ENCODE measurements at places on chromosomes 3 and 15.

DNA sequence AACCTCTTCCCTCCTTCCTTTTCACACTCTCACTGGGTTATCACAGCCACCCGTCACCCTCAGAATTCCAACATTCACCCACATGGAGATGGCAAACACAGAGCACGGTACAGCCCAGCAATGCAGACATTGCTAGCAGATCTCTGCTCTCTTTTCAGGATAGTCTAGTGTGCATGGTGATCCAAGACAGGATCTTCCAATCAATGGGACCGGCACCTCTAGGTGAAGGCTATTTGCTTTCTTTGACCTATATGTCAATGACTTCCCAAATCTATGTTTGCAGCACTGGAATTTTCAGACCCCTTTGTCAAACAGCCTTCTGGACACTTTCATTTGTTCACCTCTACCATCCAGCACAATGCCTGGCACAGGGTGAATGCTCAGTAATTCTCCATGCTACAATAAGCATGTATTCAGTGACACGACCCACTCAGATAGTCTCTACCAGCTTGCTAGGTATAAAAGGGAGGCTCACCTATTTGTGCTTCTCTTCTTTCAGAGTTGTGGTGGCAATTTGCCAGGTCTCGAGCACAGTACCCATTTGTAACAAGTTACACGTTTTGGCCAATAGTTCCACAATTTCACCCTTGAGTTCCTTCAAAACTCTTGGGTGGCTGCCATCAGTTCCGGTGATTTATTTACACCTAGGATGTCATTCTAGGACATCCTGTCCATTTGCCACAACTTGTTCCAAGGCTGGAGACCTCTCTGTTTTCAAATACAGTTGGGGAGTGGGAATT lies 279.1 kb upstream of the ICE2 start:
- no peak for DNase-seq

DNA sequence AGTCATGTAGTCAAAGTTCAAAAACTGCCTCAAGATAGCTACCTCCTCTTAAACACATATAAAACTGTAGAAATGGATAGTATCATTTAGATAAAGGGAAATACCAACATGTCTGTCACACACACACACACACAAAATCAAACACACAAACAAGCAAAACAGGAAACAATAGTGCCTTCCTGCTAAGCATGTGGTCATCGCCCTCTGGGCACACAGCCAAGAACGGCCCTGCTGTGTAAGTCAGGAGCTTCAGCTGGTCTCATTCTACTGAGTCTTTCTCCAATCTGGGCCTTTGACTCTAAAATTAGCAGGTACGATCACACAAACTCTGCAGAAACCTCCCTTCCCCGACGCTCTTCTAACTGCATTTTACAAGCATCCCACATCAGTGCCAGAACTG lies 272.2 kb upstream of the CHRNA7 start:
- no peak for DNase-seq

GRCh38 chr15:28943146-28943545 lies 57.4 kb downstream of the APBA2 start:
- DNase-seq, result no peak

GRCh38 chr15:70012895-70013294 lies 84.8 kb downstream of the TLE3 start:
- DNase-seq, result no peak

DNA sequence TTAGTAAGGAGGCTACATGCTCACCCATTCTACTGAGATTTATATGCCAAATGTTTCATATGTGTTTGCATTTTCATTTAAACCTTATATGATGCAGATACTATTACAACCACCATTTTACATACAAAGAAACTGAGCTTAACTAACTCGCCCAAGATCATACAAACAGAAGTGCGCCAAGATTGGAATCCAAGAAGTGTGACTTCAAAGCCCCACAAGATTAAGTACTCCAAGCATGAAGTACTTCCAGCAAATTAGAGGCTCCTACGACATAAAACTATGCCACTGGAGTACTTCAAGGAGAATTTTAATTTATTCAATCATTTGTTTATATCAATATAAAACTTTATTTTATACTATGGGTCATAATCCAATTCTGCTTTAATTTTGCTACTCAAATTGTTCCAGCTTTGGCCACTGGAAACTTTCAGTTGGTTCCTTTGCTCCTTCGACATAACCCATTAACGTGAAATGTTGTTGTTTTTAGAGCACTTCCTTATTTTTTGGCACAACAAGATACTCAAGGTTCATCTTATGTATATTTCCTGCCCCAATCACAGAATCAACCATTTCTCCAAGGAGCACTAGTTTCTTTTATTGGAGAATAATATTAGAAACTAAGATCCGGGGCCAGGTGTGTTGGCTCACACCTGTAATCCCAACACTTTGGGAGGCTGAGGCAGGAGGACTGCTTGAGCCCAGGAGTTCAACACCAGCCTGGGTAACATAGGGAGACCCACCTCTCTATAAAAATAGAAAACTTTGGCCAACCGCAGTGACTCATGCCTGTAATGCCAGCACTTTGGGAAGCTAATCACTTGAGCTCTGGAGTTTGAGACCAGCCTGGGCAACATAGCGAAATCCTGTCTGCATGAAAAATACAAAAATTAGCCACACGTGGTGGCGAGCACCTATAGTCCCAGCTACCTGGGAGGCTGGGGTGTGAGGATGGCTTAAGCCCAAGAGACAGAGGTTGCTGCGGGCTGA lies 10.4 kb downstream of the INO80 start:
- DNase-seq, result no peak

DNA sequence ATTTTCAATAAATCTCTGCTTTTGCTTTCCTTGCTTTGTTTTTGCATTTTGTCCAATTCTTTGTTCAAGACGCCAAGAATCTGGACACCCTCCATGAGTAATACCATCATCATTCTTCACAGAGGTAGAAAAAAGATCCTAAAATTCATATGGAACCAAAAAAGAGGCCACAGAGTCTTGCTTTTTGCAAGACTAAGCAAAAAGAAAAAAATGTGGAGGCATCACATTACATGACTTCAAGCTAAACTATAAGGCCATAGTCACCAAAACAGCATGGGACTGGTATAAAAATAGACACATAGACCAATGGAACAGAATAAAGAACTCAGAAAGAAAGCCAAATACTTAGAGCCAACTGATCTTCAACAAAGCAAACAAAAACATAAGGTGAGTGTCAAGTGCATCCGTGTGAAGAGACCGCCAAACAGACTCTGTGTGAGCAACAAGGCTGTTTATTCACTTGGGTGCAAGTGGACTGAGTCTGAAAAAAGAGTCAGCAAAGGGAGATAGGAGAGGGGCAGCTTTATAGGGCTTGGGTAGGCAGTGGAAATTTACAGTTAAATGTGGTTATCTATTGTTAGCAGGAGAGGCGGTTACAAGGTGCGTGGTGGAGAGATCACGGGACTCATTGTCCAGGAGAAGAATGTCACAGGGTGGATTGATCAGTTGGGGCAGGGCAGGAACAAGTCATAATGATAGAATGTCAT lies 10.9 kb downstream of the STRIT1 start:
- DNase-seq, result no peak

DNA sequence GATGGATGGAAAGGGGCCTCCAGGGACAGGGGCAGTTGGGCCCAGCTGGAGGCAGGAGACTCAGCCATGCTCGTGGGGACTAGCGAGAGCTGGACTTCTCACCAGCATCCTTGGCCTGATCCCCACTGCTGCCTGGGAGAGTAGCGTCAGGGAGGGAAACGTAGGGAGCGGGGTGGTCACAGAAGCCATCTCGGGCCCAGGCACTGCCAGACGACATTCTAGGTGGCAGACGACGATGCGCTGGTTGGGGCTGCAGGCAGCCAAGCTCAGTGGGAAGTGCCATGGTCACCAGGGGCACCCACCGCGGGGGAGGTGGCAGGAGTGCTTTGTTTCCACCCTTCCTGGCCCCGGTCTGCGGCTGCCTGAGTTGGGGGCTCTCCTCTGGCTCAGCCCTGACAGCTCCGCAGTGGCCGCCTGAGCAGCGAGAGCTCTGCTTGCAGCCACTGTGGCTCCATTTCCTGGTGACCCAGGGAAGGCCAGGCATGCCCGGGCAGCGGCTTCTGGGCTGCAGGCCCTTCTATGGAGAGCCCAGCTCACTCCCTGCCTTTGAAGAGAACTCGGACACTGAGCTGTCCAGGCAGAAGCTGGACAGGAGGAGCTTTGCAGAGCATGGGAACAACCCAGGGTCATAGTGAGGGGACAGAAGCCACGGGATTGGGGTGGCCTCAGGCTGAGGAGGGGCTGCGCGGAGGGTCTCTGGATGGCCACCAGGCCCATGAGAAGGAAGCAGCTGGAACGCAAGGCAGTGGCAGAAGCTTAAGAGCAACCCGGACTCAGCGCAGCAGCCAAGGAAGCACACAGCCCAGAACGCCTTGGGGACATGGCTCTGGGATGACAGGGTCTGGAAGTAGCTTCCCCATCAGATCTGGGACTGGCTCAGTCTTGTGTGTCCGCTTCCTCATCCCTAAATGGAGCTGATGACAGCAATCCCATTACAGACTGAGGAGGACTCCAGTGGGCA lies 30.8 kb downstream of the KLHL25 start:
- DNase-seq, result no peak

DNA sequence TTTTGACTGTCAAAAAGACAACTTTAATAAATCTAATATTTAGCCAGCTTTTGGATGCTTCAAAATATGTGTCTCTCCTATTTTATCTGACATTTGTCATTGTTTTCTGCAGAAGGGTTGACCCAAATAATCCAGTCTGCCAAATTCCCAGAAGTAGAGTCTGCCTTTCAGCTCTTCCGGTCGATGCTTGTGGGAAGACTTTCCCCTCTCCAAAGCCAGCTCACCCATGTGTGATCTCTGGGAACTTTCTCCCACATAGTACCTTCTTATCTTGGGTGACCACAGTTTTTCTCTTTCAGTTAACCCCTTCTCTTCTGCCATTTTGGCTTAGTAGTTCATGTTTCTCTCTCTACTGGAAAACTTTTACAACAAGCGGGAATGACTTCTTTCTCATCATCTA lies 94.1 kb downstream of the ASB7 start:
- DNase-seq, result no peak

DNA sequence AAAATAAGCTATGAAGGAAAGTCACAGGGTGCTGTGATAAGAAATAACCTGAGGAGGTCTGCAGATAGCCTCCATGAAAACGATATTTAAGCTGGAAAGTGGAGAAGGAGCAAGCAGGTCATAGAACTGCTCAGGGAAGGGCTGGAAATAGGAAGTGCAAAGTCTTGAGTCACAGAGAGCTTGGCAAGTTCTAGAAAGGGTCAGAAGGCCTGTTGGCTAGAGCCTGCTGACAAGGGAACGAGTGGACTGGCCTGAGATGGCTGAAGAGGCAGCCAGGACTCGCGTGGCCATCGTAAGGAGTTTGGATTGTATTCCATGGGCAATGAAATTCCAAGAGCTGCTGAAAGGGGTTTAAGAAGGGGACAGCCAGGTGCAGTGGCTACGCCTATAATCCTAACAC lies 64.7 kb upstream of the IL12A start:
- no peak for DNase-seq

DNA sequence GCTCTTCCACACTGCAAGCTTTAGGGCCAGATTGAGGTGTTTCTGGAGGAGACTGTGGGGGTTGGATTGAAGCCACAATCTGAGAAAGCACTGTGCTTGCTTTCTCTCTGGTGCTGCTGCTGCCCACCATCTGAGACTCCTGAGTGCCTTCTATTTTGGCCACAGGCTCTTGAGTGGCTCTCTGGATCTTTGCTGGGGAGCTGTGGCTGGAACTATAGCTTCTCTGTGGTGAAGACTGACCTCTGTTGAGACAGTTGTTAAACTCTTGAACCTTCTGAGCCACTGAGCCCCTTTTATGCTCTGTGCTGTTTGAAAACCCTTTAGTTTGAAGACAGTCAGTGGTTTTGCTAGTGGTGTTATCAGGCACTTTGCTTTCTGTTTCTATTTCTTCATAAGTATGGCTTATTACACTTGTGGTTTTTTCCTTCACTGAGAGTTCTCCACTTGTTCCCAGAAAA lies 108.7 kb upstream of the TSPAN3 start:
- DNase-seq, result no peak

GRCh38 chr15:101120987-101121386 lies 130.9 kb downstream of the CHSY1 start:
- DNase-seq, result no peak

DNA sequence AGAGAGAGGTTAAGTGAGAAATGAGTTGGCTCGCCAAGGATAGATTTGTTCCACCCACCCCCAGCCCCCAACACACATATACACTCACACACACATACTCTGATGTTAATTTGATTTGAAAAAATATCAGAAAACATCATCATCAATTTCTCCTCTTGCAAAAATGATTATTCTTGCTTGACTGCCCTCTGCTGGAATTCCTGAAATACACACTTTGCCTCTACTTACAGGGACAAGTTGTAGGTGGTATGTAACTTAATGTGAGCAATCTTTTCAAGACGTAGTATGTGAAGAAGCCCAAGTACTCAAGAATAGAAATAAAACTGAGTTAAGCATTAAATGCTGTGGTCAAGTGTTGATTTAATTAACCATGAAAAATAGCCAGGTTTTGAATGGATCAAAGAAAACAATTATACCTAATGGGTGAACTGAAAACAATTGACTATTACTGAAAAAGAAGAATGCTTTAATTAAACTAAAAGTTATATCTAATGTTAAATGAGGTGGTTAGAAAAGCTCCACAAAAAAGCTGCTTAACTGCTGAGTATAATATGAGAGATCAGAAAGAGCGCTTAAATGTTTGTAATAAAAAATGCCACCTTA lies 46.6 kb upstream of the MDFIC2 start:
- DNase-seq, result no peak

GRCh38 chr3:150495563-150496168 lies 50.6 kb downstream of the SERP1 start:
- no peak for DNase-seq

DNA sequence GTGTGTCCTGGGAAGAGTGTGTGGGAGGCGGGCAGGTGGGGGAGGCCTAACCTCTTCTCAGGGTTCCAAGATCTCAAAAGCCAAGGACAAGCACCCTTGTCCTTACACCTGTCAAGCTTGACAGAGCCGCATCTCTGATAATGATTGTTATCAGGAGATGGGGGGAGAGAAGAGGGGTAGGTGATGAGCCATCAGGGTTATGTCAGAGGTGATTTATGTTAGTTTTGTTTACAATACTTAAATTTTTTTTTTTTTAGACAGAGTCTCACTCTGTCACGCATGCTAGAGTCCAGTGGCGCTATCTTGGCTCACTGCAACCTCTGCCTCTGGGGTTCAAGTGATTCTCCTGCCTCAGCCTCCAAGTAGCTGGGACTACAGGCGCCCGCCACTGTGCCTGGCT lies 7.4 kb upstream of the NCBP2 start:
- no peak for DNase-seq

- DNase-seq, result no peak
Measured at GRCh38 chr3:141237701-141238521, 6.3 kb downstream of the PXYLP1 start.

GRCh38 chr15:40337597-40337996 lies 3.1 kb downstream of the CCDC9B start:
- no peak for DNase-seq

DNA sequence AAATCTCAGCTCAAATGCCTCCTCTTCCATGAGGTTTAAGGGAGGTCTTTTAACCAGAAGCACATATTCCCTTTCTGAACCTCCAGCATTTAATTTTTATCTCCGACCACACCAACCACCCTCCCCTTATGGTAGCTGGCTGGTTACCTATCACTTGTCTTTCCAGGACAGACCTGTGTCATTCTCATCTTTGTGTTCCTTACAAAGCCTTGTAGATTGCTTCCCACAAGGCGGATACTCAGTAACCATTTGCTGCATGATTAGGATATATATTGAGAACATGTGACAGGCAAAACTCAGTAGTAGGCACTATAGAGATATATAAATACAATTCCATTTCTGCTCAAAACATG lies 119.5 kb downstream of the RPL22L1 start:
- no peak for DNase-seq

- DNase-seq, result no peak
Measured at GRCh38 chr15:64895285-64896065, 16.2 kb upstream of the ANKDD1A start.
